ENCODE measurements at places on chromosomes 2 and 18.

DNA sequence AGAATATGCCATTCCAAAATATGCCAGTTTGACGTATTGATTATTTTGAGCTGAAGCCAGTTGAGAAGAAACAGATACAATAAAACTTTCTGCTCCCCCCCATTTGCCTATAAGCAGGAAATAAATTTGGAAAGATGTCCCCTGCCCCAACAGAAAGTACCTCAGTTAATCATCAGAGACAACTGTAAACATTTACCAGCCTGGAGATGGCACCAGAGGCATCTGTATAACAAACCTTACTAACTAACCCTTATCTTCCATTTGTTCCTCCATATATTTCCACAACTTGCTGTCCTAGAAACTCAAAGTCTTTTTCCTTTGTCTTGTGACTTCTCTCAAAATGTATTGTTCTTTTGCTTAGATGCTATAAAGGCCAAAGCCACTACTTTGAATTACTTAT lies 93.8 kb downstream of the AKAIN1 start:
- no peak for DNase-seq

- no peak for DNase-seq
These were observed 47.7 kb downstream of the PRKCE start for GRCh38 chr2:45699032-45699658.

- DNase-seq, result no peak
These were observed 253.5 kb downstream of the LDLRAD4 start for GRCh38 chr18:13471971-13472628.

GRCh38 chr2:25301453-25302352 lies 40.0 kb downstream of the DNMT3A start:
- peak; percentile 46 for DNase-seq

GRCh38 chr18:2914185-2914880 lies 67.5 kb downstream of the EMILIN2 start:
- DNase-seq, result no peak

DNA sequence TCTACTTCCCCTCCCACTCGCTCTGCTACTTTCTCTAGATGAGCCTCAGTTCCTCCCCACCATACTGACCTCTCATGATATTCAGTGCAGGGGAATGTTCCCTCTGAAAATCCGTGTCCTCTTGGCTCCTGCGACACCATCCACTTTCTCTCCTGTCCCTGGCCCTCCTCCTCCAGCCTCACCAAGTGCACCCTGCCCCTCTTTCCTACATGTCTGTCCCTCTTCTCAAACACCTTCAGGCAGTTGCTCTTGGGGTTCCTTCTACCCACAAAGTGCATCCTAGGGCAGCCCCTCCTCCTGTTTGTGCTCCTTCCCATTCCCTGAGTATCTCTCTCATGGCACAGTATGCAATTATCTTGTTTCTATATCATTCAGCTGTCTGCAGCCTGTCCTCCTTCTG lies 246.4 kb upstream of the RAB6C start:
- DNase-seq, result no peak

DNA sequence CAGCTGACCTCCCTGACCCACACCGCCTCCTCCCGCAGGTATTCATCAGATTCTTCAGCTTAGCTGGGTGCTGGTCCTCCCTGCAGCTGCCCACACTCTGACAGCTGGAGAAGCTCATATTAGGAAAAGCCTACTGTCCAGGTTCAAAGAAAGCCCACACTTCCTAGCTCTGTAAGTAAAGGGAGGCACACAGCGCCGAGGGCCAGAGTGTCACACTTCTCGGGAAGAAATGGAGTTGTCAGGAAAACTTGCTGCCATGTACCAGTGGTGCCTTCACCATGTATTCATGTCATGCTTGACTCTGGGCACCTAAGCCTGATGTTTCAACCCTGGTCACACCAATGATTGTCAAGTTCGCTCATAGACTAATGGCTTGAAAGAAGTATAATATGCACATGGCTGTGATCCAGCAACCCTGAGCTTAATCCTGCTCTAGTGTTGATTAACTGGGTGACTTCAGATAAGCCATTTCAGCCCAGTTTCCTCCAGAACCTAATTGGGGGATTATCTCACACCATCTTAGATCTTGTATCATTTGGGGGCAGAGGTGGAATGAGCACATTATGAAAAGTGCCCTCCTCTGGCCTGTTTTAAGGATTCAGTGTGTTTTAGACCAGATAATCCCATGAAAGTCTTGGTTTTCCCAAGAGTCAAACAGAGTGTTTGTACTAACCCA lies 180.3 kb upstream of the PARD3B start:
- no peak for DNase-seq

DNA sequence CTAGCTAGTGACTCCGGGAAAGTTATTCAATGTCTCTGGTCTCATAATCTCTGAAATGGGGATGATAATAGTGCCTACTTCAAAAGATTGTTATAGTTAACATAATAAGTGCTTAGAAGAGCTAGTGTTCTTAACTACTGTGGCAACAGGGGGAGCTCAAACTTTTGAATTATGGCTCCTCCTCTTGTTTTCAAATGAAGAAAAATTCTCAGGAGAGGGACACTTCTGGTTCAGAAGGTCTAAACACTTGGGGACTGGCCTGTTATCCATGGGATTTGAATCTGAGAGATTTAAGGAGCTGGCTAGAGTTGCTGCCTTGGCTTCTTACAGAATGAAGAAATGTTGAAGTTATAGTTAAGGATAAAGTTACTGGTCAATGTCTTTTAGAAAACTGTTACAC lies 92.2 kb upstream of the ITGB6 start:
- DNase-seq, result no peak

- no peak for DNase-seq
These were observed 80.0 kb downstream of the KLHL29 start for GRCh38 chr2:23464905-23465537.

DNA sequence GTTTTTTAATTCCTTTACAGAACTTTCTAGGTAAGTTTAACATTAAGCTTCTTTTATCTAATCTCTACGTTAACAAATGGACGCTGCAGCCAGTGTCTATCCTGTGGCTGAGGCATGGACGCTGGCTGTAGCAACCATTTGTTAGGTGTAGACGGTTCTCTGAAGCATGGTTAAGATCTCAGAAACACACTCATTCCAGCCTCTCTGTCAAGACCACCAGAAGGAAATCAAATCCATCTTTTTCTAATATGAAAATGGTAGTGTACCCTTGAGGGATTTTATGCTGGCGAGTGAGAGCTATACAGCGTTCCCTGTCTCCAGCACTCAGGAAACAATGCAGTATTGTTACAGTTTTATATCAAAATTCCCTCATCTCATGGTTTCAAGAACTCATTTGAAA lies 78.0 kb downstream of the DTNB start:
- DNase-seq, result no peak

- DNase-seq, result no peak
These were observed 122.4 kb downstream of the SETBP1 start for GRCh38 chr18:44803019-44803650.

DNA sequence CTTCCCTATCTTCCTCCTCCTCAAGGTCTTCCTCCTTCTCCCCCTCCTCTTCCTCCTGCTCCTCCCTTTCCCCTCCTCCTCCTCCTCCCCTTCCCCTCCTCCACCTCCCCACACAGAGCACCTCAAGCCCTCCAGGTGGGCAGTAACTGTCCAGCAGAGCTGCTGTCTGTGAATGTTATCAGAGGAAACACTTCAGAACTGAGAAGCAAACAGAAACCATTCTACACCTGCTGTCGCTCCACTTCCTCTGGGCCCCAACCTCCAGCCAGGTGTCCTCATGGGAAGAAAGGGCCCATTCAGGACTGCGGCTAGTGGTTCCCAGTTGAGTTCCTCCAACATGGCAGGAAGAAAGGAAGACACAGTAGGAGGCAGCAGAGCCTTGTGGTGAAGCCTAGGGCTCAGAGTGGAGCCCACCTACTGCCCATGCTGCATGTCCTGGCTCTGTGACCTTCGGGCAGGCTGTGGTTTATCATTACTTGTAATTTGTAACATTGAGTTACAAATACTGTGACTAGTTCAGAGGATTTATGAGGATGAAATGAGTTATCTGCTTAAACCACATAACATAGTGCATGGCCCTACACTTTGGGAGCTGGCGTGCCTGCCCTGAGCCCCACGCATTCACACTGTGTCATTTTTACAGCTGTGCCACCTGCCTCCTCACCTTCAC lies 165.9 kb upstream of the ID2 start:
- no peak for DNase-seq

GRCh38 chr18:8910843-8911242 lies 191.7 kb upstream of the NDUFV2 start:
- no peak for DNase-seq

- DNase-seq, result no peak
These were observed 100.2 kb downstream of the DYNC1I2 start for GRCh38 chr2:171787333-171788072.

DNA sequence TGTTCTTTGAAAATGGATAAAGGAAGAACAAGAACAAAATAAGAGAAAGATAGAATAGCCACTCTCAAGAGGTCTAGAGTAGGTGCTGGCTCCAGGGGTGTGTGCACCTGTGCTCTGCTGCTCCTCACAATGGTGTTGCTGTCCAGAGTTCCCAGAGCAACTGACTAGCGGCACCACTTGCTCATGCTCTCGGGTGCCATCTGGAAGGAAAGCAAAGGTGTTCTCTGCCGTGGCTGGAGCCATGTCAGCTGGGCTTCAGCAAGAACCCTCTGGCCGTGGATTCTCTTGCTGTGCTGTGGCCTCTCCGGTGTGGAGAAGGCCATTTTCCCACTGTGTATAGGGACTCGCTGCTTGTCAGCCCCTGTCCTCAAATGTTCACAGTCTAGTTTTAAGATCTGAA lies 114.6 kb upstream of the TEX51 start:
- DNase-seq, result no peak

GRCh38 chr2:33320573-33320972 lies 155.9 kb upstream of the RASGRP3 start:
- no peak for DNase-seq

- peak; percentile 15 for DNase-seq
These were observed 139.2 kb downstream of the LAMA3 start for GRCh38 chr18:23828426-23828825.

GRCh38 chr18:5145168-5145825 lies 51.8 kb downstream of the AKAIN1 start:
- DNase-seq, result no peak

DNA sequence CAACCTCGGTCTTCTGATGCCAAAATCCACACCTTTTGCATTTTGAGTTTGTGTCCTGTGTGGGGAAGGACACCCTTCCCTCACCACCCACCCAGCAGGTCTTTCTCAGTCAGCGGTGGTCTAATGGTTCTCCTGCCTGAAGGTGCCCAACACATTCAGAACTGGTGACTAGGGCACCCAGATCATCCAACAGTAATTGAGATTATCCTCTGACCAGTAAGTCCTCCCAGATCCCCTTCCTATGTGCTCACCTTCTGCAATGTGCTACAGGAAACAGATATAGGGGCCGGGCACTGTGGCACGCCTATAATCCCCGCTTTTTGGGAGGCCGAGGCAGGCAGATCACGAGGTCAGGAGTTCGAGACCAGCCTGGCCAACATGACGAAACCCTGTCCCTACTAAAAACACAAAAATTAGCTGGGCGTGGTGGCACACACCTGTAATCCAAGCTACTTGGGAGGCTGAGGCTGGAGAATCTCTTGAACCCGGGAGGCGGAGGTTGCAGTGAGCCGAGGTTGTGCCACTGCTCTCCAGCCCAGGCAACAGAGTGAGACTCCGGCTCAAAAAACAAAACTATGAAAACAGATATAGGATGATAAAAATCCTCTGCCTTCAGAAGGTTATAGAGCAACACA lies 56.2 kb downstream of the REEP1 start:
- DNase-seq, result no peak

DNA sequence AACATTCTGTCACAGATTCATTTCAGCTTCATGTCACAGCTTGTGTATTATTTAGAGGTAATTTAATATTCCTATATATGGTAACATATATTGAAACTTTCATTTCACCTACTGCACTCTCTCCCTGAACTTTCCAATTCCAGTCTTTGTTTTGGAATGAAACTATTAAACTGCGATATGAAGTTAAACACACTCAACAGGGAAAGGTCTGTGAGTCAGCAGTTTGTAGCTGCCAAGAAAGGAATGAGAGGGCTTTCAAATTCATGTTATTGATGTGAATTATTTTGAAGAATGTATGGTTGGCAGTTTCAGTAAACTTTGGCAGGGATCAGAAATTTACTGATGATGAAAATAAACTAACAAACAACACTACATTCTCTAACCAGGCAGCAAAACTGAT lies 148.3 kb downstream of the HNMT start:
- DNase-seq, result no peak

- no peak for DNase-seq
These were observed 33.7 kb downstream of the SPAG16 start for GRCh38 chr2:213317929-213318328.

GRCh38 chr2:33090553-33091134 lies 143.9 kb downstream of the LTBP1 start:
- no peak for DNase-seq

DNA sequence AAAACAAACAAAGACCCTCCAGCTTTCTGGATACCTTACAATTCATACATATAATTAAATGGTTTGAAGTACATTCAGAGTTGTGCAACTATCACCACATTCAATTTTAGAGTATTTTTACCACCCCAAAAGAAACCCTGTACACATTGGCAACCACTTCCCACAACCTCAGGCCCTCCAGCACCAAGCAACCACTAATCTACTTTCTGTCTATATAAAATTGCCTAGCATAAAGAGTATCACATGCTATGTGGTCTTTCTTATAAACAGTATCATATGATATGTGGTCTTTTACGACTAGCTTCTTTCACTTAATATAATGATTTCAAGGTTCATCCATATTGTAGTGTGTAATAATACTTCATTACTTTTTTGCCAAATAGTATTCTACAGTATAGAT lies 7.3 kb downstream of the IER3IP1 start:
- DNase-seq, result no peak

DNA sequence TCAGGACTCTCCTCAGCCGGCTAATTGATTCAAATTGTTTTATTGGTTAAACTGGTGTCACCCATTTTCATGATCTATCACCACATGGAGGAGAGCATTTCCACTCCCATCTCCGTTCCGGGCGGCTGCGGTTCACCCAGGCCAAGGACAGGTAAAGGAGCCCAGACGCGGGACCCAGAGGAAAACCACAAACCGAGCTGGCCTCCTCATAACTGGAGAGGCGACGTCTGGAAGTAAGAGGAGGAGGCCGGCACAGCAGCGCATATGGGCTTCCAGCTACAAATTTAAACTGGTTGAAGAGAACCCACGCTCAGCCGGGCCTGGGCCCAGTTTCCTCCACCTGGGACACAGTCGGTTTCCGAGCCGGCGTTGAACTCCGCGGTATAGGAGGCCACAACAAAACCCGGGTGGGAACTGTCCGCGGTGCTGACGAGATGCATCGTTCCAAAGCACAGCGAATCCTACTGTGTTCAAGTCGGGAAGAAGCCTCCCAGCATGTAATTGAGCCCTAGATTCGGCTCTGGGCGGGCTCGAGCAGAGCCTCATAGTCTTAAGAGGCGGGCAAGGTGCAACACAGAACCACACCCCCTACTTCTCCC lies 3.0 kb upstream of the SKOR2 start:
- DNase-seq, result no peak

- no peak for DNase-seq
These were observed 139.2 kb upstream of the VRK2 start for GRCh38 chr2:57907411-57907810.

GRCh38 chr2:193240752-193241151 lies 1046.0 kb upstream of the TMEFF2 start:
- DNase-seq, result no peak

GRCh38 chr2:212914392-212914791 lies 237.0 kb downstream of the IKZF2 start:
- DNase-seq, result no peak

- DNase-seq, result no peak
These were observed 46.7 kb downstream of the LYPD6B start for GRCh38 chr2:149084924-149085795.

Data from activated CD4-positive, alpha-beta T cell treated with anti-CD3 and anti-CD28 coated beads, Interleukin-2, amount 50 U/mL, for 1 hour (primary cell).